ENCODE measurements at places on chromosomes 3 and 15.

DNA sequence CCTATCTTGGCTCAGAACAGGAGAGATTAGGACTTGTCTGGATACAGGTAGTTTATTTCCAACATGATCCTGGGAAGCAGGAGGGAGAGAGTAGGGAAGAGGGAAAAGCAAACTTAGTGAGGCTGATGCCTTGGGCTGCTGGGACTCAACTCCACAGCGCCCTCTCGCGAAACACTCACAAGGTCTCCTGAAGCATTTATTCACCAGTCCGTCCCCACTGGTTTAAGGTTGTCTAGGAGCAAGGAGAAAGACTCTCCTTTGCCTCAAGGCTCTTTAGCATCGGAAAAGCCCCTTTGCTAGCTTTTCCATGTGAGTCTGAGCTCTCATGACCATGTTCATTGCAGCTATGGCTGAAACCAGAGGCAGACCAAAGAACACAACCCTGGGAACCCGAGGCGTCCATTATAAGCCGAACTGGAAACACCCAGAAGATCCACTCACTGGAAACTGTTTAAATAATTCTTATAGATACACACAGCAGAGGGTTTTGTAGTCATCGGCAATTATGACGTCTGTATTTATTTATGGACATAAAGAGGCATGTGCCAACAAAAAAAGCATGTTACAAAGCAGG is 244.5 kb downstream of the CD47 start:
- peak; percentile 59 for DNase-seq

DNA sequence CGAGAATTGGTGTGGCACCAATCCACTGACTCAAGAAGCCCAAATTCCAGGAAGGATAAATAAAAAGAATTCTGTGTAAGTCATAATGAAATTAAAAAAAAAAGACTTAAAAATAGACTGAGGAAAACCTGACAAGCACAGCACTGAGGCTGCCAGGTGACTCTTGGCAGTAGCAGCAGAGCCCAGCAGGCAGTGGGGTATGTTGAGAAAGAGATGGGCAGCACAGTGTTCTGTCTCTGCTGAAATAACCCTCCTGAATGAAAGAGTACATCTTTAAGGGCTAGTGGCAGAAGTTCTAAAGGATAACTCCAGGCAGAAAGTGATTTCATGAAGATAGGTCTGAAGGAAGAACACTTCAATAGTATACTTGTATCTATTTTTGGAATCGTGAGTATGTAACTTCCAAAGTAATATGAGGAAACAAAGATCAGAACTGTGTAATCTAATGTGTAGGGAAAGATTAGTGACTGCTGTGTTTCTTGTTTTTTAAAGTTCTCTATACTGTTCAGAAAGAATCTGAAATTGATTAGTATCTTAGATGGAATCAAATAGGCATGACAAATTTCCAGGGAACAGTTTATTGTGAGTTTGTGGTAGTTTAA is 75.9 kb downstream of the RAB7A start:
- DNase-seq, result no peak

- DNase-seq, result no peak
Observed at GRCh38 chr15:85305050-85305449, 75.4 kb upstream of the AKAP13 start.

- DNase-seq, result no peak
Observed at GRCh38 chr15:37715101-37715500, 219.3 kb upstream of the TMCO5A start.

GRCh38 chr3:146131616-146132410 is 29.2 kb downstream of the PLOD2 start:
- DNase-seq, result no peak

GRCh38 chr15:80604583-80605575 is 90.2 kb upstream of the ABHD17C start:
- DNase-seq, result no peak

DNA sequence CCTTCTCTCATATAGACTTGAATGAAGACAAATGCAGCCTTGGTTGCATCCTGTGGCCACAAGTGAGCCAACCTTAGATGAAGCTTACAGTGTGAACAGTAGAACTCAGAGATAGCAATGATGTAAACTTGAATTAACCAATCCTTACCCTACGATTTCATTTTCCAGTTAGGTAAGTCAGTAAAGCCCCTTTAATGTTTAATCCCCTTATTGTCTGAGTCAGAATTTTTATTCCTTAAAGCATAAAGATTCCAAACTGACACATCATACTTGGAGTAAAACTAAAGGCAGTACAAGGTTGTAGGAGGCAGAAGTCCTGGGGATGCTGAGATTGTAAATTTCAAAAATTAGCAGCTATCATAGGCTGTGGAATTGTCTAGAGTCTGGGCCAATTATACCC is 507.8 kb upstream of the DPH6 start:
- no peak for DNase-seq

DNA sequence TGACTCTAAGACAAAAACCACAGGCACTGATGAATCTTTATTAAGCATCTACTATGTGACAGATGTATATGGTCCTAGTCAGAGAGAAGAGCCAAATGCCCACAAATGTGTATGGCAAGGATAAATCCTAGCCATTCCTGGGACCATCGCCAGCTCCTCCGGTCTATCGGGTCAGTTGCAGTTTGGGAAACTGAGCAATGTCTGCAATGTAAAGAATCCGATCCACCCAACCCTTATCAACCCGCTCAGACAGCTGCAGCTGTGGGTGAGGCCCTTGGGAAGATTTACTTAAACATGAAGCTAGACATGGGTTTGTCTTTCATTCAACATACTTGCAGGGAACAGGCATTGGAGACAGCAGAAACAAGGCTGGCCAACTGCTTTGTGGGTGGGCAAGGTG is 40.5 kb upstream of the CDV3 start:
- DNase-seq, result no peak

GRCh38 chr15:49898097-49898496 is 220.9 kb downstream of the ATP8B4 start:
- no peak for DNase-seq

DNA sequence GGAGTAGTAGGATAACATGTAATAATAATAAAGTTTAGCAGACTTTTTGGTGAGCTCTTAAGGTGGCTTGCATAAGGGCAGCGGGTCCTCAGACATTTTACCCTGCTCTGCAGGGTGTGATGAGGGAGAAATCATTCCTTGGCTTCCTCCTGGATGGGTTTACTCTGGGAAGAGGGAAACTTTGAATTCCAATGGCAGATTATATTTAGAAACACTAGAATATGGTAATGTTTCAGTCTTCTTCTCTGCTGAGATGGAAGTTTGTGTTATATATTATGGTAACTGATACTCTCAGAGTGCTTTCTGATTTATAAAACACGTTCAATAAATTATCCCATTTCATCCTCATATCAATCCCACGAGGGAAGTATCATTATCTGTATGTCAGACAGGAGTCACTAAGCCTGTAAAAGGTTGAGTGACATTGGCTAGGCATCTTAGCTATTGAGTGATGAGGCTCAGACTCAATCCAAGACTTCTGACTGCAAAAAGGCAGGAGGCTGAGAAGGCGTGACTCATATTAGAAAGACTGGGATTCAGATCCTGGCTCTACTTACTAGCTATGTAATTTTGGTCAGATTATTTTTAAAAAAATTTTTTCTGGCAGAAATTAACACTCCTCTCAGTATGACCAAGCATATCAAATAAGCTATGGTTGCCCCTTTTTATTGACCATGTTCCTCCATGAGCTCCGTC is 19.3 kb downstream of the PDIA5 start:
- no peak for DNase-seq

DNA sequence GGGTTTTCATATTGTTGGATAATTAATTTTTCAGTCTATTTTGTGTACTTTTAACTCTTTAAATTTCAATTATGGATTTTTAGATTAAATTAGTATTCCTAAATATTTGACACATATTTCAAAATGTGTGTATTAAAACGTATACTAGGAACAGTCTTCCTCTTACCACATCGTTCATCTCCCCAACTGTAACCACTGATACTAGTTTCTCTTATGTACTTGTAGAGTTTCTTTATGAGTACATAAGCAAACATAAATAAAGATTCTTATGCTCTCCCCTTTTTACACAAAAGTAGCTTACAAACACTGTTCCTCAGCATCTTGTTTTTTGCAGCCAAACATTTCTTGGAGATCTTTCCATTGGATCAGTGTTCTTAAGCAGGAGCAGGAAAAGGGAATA is 45.9 kb downstream of the CMSS1 start:
- DNase-seq, result no peak

DNA sequence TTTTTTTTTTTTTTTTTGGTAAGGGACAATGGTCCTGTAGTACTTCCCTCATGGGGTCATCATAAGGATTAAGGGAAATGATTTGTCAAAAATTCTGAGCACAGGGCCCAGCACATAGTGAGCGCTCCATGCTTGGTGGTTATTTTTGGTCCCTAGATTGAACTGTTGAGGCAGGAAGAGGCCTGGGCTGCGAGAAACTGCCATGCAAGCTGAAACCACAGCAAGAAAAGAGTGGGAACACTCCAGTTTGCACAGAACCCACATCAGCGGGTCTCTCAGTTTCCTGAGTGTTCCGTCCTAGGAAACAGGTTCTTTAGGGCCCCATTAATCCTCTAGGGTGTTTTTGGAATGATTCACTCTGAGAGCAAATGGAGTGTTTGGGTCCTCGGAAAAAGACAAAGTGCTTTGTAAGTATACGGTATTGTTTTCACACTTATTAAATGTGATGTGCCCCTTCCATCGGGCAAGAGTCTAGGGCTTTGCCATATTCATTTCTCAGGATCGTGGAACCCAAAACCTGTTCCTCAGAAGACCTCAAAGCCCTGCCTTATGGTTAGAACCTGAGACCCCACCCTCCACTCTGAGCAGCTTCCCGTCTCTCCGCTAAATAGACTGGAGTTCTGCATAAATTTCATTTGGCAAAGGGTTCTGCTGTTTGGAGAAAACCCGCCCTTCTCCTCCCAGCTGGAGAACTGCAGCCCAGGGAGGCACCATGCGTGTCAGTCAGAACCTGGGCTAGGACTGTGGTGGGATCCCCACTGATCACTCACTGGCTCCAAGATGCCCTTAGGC is 60.4 kb downstream of the SPSB4 start:
- DNase-seq, result no peak

DNA sequence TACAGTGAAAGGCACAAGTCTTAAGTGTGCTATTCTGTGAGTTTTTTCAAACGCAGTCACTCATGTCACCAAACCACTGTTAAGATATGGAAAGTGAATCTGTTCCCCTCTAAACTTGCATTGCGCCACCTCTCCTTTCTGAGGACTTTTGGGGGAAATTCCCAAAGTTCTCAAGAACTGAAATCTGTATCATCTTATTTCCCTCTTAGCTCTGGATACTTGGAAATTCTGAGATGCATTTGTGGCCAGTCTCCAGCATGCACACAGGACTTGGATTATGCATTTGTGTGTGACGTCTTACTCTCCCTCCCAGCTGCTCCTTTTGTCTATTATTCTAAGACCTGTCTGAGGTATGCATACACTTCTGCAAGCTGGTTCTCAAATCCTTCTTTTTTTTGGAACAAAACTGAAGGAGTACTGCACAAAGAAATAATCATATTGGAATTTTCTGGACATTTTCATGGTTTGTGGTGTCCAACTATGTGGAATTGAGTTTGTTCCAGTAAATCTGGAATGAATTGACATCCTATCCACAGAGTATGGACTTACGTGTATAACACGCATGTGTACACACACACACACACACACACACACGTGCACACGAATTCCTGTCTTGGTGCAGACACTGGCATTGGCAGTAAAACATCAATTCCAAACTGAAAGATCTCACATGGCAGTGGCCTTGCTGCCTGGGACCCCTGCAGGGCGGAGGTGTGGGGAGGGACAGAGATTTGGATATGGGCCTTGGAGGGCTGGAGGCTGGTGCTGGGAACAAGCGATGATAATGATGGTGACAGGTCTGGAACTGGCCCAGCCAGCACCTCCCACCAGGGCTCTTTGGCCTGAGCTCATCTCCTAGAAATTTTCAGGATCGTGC is 8.2 kb upstream of the LCTL start:
- no peak for DNase-seq

- DNase-seq, result no peak
Observed at GRCh38 chr3:129119365-129120100, 2.1 kb downstream of the RAB43 start.

DNA sequence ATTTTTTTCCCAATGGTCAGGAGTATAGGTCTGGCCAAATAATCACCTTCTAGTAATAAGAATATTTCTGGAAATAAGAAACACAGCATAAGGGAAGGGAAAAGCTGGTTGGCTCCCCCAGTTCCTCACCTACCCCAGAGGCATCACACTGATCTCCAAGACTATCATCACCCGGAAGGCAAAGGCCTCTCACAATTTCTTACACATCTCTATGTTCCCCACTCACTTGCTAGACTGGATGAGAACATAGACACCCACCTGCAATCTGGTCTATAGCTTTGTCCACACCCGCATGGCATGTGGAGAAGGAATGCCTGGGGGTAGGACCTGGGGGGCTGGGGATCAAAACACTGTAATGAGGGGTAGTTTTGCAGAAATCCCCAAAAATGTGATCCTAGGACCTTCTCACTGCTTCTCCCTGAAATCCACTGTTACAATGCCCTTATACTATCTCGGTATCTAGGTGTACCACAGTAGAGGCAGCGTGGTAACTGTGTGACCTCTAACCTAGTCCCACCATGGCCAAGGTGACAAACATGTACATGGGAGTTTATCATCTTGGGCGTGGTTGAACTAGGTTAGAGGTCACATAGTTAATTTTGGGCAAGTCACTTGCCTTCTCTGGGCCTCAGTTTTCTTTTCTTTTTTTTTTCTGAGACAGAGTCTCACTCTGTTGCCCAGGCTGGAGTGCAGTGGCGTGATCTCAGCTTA is 29.5 kb upstream of the NRROS start:
- no peak for DNase-seq

GRCh38 chr3:115996420-115997108 is 373.3 kb downstream of the GAP43 start:
- DNase-seq, result no peak

DNA sequence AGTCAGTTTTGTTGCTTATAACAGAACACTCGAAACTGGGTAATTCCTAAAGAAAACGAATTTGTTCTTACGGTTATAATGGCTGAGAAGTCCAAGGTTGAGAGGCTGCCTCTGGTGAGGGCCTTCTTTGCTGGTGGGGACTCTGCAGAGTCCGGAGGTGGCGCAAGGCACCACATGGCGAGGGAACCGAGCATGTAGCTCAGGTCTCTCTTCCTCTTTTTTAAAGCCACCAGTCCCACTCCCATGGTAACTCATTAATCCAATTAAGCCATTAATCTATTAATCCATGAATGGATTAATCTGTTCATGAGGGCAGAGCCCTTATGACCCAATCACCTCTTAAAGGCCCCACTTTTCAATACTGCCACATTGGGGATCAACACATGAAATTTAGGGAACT is 50.0 kb downstream of the ROPN1B start:
- DNase-seq, result no peak

GRCh38 chr3:37200141-37200540 is 25.8 kb upstream of the LRRFIP2 start:
- no peak for DNase-seq

DNA sequence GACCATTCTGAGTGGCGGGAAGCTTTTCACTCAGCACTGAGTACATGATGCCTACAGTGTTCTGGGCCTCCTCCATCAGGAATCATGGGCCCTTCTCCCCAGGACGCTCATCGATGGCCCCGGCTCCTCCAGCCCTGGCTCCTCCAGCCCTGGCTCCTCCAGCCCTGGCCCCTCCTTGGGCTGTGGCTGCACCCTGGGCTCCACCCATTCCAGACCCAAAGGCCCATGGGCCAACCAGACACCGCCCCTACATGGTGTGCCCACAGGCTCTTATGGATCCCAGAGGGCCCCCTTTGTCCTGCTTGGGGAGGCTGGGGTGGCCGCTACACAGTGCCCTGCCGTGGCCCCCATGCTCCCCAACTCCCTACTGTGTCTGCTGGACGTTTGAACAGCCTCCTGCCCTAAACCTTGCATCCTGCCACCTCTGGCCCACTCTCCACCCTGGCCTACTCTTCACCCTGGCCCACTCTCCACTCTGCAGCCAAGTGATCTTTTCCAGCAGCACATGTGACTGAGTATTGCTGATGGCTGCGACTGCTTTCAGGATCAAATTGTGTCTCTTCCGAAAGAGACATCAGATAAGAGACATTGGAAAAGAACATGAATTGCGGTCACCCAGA is 57.9 kb downstream of the APBA2 start:
- no peak for DNase-seq

Measured in nucleus accumbens (tissue), 56 donors.